Right ventricle myocardium superior (tissue), 1 donor: ENCODE measurements at places on chromosomes 5 and 9.

GRCh38 chr9:18163146-18163545, 310.8 kb upstream of the ADAMTSL1 start:
- DNase-seq: no peak

DNA sequence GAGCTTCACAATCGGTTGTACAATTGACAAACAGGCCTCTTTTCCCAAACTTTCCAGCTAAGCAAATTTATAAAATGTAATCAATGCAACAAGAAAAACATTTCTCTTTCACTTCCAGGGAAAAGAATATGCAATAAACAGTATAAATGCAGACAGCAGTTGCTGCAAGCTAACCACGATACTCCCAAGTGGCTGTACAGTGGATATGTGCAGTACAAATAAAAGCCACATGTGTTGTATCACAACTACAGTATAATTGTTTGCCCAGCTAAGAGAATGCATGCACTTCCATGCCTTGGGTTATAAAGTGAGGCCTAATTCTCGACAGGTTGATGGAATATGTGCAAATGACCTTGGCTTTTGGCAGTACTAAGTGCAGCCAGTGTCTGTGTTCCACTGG, 16.7 kb upstream of the PDCL start:
- DNase-seq: no peak

- DNase-seq: no peak
These were observed 77.2 kb downstream of the MRPS30 start for GRCh38 chr5:44885903-44886302.

DNA sequence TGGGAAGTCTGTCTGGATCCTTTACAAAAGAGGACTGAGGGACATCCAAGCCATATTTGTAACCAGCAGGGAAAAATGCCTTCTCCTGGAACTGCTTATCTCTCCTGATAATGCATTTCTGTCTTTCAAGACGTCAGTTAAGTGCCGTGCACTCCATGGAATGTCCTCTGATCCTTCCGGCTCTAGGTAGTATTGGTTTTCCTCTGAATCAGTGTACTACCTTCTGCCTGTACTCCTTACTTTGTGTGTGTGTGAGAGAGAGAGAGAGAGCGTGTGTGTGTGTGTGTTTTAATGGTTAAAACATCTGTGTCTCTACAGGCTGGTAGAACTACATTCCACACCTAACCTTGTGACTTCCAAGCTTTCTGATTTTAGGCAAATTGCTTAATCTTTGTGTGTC, 89.9 kb downstream of the PIP5K1B start:
- DNase-seq: no peak

- peak; percentile 58 for DNase-seq
These were observed 82.2 kb upstream of the NFIB start for GRCh38 chr9:14396171-14396570.

GRCh38 chr9:135575995-135576631, 14.6 kb downstream of the PAEP start:
- no peak for DNase-seq

GRCh38 chr5:167899490-167900070, 391.9 kb upstream of the WWC1 start:
- DNase-seq: no peak

DNA sequence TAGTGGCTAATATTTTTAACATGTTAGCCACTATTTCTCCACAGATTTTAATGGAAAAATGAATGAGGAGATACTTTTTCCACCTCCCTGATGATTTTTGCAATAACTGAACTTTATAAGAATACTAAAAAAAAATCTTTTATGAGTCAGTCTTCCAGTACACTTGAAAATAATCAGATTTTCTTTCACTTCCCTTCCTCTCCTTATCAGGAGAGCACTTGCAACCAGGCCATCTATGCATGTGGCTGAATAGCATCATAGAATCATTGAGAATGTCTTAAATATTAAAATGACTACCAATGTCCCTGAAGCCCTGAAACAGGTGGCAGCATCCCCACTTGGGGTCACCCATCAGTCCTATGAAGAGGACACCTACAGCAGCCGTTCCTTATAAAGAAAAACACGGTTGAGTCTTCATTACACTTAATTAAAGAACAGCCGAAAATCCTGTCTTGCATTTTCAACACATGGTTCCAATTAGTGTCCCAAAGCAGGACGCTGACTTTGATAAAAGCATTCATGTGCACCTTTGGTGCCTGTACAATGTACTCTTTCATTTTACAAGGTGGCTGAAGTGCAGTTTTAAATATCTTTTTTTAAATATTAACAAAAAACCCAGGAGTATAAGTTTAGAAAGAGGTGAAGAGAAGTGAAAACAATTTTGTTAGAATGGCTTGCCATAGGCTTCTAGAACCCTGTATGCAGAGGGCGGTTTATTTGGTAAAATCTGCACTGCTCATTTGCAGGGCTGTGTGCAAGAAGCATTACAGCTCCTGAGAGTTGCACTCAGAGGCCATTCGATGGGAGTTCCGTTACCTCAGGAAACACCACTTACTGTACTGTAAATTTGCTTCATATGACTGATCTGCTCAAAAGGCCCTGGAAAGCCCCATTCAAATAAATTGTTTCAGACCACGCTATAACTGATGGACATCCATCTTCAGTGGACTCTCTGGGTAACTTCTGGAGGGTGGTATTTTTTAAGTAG, 106.9 kb upstream of the VCAN start:
- DNase-seq: no peak

DNA sequence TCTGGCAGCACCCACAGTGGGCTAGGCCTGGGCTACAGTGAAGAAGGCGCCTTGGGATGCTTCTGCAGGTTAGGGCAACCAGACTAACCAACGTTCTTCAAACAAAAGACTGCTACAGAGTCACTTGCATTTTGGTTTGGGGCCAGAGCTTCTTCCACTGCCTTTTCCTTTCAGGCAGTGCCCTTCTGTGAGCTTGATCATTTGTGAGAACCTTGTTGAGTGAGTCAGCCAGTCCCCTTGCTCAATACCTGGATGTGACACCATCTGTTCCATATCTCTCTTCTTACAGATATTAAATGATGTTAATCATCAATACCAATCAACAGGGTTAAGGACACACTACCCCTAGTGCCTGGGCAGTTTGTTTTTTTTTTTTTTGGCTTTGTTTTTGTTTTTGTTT, 46.5 kb upstream of the VDAC1 start:
- DNase-seq: no peak

- no peak for DNase-seq
These were observed 50.0 kb downstream of the DAPK1 start for GRCh38 chr9:87547671-87548081.

- no peak for DNase-seq
These were observed 125.8 kb upstream of the SLC12A2 start for GRCh38 chr5:127957701-127958239.

- no peak for DNase-seq
These were observed 71.2 kb upstream of the TAF1L start for GRCh38 chr9:32706725-32707100.

DNA sequence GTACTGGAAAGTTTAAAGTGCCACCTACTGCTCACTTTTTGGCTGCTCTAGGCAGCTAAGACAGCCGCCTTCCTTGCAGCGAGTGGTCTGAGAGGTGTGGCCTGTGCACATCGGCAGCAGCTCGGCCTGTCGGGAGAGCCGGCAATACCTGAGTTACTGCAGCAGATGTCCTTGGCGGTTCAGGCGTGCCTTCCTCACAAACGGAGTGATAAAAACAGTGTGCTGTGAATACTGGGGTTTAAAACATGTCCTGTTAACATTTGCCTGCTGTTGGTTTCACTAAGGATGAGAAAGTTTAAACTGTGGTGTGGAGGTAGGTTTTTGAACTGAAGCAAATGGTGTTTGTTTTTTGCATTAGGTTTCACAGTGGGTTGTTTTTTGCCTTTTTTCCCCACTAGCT, 12.9 kb downstream of the TRAF2 start:
- DNase-seq: no peak

DNA sequence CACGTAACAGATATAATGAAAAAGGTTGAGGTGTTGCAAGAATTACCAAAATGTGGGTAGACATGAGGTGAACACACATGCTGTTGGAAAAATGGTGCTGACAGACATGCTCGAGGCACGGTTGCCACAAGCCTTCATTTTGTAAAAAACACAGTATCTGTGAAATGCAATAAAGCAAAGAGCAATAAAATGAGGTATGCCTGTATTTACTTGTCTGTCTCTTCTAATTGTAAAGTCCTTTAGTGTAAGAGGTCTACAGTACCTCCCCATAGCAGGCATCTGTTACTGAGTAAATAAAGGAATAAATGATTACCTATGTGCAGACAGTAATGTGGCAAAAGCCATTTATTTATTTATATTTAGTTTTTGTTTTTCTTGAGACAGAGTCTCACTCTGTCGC, 3.0 kb upstream of the CAST start:
- DNase-seq: no peak

DNA sequence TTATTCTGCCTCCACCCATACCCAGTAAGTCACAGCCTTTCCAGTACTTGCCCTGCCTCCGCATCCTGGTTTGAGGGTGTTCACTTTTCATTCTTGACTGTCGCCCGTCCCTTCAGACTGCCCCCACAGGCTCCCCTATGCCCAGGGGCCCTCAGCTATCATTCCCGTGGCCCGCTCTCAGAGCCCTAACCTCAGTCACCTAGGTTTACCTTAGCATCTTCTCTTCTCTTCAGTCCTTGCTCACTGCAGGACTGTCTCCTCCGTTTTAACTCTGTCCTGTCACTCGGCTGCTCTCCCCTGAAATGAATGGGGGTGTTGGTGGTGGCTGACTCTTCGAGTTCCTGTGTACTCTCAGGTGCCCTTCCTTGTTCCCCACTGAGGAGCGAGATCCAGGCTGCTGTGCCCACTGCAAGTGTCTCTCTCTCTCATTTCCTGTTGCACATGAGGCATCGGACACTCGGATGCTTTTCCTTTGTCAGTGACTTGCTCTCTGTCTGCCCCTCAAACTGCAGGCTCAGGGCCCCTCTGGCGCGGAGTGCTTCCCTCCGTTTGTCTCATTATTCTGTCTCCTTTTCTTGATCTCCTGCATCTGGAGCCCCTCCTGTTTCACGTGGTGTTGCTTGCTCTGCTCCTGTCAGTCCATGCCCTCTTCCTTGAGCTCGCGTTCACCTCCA, 89.8 kb downstream of the CACNA1B start:
- DNase-seq: no peak

- DNase-seq: no peak
These were observed 135.3 kb upstream of the RPS23 start for GRCh38 chr5:82413302-82414040.

GRCh38 chr5:134188092-134188491, 11.3 kb upstream of the SKP1 start:
- no peak for DNase-seq

DNA sequence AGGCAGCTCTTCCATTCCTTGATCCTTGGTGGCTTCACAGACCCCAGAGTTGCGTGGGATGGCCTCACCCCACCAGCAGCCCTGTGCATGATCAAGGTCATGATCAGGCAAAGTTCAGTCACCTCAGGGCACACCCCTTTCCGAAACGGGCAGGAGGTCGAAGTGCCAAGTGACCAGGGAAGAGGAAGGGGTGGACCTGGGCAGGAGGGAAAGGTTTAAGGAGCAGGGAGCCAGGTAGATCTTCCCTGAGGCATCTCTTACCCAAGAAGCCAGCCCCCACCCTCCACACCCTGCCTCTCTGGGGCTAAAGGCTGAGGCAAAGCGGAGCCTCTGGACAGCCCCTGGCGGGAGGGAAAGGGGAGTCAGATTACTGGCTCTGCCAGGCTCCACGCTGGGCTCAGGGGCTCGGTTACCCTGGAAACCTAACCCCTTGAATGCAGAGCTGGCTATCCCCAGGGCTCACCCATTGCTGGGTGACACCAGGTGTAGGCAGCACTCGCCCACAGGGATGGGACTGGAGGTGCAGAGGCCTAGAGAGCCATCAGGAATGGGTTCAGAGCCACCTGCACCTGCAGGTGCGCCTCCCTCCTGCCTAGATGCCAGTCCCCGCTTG, 3.6 kb downstream of the MGAT4B start:
- DNase-seq: no peak

DNA sequence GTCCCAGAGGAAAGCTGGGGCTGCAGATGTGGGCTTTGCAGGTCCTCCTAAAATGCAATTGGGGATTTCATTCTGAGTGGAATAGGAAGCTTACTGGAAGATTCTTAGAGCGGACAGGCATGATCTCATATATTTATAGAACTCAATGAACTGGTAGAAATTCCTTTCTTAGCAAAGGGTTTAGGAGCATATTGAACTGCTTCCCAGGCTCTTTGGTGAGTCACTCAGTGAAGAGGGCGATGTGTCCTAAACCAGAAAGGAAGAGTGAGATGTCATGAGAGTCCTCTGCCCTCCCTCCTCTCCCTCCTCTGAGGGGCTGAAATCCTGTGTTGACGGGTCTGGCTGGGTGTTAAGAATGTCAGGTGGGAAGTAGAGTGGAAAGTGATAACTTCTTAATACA, 26.3 kb upstream of the SEMA6A start:
- DNase-seq: no peak

- no peak for DNase-seq
These were observed 18.1 kb downstream of the PRKACG start for GRCh38 chr9:68995776-68996175.

- DNase-seq: no peak
These were observed 262.4 kb downstream of the GRIA1 start for GRCh38 chr5:153752890-153753289.

DNA sequence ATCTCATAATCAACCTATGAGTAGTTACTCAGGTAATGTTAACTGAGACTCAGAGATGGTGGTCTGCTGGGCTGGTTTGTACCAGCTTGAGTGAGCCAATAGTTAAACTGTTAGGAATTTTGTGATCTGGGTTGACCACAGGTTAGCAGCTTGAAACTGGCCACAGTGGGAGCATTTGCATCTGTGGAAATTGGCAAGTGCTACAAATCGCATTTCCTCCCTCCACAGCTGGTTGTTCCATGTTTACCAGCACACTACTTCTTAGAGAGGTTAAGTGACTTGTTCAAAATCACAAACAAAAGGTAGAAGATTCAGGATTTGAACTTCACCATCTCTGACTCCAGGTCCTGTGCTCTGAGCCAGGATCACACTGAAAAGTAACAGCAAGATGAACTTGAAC, 446.9 kb upstream of the CLINT1 start:
- no peak for DNase-seq

DNA sequence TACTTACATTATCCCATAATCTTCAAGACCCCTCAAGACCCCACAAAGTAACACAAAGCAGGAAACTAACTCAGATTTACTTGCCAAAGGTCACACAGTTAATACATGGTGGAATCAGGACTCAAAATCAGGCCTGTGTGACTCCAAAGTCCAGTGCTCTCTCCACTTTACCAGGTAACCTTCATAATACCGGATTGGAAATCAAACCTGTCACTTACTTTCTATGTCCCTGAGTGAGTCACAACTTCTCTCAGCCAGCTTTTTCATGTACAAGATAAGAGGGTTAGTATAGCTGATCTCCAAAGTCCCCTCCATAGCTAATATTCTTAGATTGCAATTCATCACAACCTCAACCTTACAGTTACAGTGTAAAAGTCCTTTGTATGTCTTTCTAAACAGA, 17.1 kb downstream of the STRBP start:
- no peak for DNase-seq

- DNase-seq: no peak
These were observed 122.6 kb downstream of the SAXO1 start for GRCh38 chr9:18910435-18910834.

DNA sequence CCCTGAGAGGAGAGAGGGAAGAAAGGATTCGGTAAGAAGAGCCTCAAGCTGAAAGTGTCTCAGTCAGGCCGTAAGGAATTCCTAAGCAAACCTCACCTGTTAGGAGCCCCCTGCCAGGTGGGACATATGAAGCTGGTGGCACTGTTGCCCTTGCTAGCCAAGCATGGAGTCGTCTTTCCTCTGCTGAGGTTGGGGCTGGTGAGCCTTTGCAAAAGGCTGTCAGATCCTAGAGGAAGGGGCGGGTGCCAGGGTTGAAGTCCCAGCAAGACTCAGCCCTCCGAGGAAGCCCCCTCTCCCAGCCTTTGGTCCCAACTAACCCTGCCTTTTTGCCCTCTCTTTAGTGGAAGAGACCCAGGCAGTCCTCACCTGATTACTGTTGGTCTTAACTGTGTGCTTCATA, 5.5 kb upstream of the SMIM32 start:
- no peak for DNase-seq
